ENCODE measurements at places on chromosomes 5 and 9.

DNA sequence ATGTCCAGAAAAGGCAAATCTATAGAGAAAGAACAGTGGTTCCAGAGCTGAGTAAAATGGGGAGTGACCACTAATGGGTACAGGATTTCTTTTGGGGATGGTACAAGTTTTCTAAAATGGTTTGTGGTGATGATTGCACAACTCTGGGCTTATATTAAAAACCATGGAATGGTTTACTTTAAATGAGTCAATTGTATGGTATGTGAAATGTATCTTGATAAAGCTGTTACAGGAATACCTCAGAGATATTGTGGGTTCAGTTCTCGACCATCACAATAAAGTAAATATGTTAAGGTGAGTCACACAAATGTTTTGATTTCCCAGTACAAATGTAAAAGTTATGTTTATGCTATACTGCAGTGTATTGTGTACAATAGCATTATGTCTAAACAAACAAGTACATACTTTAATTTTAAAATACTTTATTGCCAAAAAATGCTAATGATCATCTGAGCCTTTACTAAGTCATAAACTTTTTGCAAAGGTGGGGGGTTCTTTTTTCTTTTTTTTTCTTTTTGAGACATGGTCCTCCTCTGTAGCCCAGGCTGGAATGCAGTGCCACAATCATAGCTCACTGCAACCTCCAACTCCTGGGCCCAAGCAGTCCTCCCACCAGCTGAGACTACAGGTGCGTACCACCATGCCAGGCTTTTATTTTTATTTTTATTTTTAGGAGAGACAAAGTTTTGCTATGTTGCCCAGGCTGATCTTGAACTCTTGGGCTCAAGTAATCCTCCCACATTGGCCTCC is 65.9 kb downstream of the SHOC1 start:
- H3K36me3 ChIP-seq, result no peaks in the 10 kb centered on the region
- H3K27ac ChIP-seq, result no peak overlapping the region
- H3K4me1 ChIP-seq, result no peaks in the 10 kb centered on the region
- no peaks in the 10 kb centered on the region for H3K27me3 ChIP-seq
- no peak overlapping the region for H3K4me3 ChIP-seq
- DNase-seq, result no peak

DNA sequence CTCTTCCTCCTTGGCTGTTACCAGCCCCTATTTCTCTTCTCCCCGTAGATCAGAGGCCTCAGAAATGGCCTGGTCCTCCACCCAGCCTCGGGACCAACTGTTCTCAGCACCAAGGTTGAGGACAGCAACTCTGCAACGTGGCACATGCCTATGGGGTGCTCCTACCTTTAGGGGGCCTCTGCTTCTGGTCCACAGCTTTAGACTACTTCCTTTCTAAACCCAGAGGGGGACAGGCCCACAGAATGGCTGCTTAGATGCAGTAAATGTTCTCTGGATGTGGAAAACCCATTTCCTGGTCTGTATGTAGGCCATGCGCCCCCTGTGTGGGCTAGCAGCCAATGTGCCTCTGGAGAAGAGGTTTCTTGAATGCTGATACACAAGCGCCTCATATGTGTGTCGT is 68.4 kb downstream of the NRG2 start:
- H3K36me3 ChIP-seq, result no peaks in the 10 kb centered on the region
- H3K4me1 ChIP-seq, result no peaks in the 10 kb centered on the region
- no peak overlapping the region for H3K27ac ChIP-seq
- no peak overlapping the region for H3K4me3 ChIP-seq
- DNase-seq, result no peak

- H3K4me3 ChIP-seq, result no peak overlapping the region
- peaks cover 20% of the 10 kb centered on the region for H3K4me1 ChIP-seq
- no peaks in the 10 kb centered on the region for H3K27me3 ChIP-seq
- H3K36me3 ChIP-seq, result no peaks in the 10 kb centered on the region
These were observed 6.5 kb downstream of the ERGIC1 start for GRCh38 chr5:172840432-172841154.

DNA sequence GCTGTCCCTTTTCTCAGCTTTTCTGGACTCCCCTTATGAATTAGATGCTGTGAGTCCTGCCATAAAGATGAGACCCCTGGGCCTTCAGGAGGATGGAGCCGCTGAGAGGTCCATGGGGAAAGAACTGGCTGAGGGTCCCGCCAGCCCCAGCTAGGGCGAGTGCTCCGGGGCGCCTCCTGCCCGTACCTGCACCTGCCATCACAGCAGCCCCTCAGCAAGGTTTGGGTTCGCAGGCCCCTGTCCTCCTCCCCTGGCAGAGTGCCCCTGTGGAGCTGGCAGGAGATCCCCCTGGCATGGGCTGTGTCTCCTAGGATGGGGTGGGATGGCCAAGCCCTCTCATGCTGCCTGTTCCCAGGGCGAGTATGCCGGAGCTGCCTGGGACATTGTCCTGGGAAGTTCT is 64.2 kb downstream of the COL5A1 start:
- no peaks in the 10 kb centered on the region for H3K27me3 ChIP-seq
- no peaks in the 10 kb centered on the region for H3K36me3 ChIP-seq
- no peaks in the 10 kb centered on the region for H3K4me1 ChIP-seq
- H3K27ac ChIP-seq, result no peak overlapping the region
- DNase-seq, result no peak

GRCh38 chr5:53568871-53569270 is 8.4 kb downstream of the NDUFS4 start:
- no peak overlapping the region for H3K4me3 ChIP-seq
- no peak for DNase-seq
- H3K27ac ChIP-seq, result no peak overlapping the region
- peaks cover 3% of the 10 kb centered on the region for H3K36me3 ChIP-seq

DNA sequence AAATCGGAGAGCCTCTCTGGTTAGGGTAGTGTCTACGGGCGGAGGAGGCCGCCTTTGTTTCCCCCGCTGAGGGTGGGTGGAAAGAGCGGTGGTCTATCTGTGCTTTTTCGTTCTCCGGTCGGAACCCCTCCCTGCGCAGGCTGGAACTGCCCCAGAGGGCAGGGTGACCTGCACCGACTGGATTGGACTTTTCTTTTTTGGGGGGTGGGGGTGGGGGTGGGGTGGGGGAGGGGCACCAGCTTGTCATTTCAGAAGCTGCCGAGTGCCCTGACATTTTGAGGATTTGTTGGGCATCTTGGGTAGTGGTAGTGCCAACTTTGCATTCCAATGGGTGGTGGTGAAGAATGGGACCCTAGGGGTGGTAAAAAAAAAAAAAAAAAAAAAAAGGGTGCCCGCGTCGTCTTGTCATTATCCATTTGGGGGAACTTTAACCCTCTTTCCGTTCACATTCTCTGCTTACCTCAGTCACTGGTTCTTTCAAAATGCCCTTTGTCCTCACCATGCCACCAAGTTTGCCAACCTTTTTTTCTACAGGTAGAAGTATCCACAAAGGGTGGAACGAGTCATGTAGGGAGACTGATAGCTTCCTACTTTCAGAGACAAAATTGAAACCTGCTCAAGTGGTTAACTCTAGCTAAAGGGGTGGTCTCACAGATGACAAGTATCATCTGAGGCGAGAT is 1.3 kb downstream of the UBE2R2 start:
- peak overlapping the region; percentile 98 for H3K27ac ChIP-seq
- H3K4me3 ChIP-seq, result peak overlapping the region; percentile 93
- H3K4me1 ChIP-seq, result peaks cover 22% of the 10 kb centered on the region
- no peak for DNase-seq
- no peaks in the 10 kb centered on the region for H3K36me3 ChIP-seq
- H3K27me3 ChIP-seq, result no peaks in the 10 kb centered on the region

- peaks cover 17% of the 10 kb centered on the region for H3K4me1 ChIP-seq
- H3K27me3 ChIP-seq, result no peaks in the 10 kb centered on the region
- no peak for DNase-seq
- no peaks in the 10 kb centered on the region for H3K36me3 ChIP-seq
- H3K4me3 ChIP-seq, result no peak overlapping the region
These were observed 17.1 kb upstream of the IL6ST start for GRCh38 chr5:56011835-56012234.

- no peak for DNase-seq
- H3K36me3 ChIP-seq, result no peaks in the 10 kb centered on the region
- H3K27ac ChIP-seq, result no peak overlapping the region
- H3K4me1 ChIP-seq, result no peaks in the 10 kb centered on the region
- H3K27me3 ChIP-seq, result no peaks in the 10 kb centered on the region
These were observed 91.3 kb upstream of the LRRTM2 start for GRCh38 chr5:138966236-138966985.

- no peaks in the 10 kb centered on the region for H3K27me3 ChIP-seq
- H3K36me3 ChIP-seq, result peaks cover 9% of the 10 kb centered on the region
- no peaks in the 10 kb centered on the region for H3K4me1 ChIP-seq
These were observed 35.7 kb upstream of the TRIM14 start for GRCh38 chr9:98154678-98155077.

- H3K27ac ChIP-seq, result no peak overlapping the region
- H3K4me3 ChIP-seq, result no peak overlapping the region
- H3K27me3 ChIP-seq, result no peaks in the 10 kb centered on the region
These were observed 49.1 kb upstream of the EXOC3 start for GRCh38 chr5:393846-394275.

DNA sequence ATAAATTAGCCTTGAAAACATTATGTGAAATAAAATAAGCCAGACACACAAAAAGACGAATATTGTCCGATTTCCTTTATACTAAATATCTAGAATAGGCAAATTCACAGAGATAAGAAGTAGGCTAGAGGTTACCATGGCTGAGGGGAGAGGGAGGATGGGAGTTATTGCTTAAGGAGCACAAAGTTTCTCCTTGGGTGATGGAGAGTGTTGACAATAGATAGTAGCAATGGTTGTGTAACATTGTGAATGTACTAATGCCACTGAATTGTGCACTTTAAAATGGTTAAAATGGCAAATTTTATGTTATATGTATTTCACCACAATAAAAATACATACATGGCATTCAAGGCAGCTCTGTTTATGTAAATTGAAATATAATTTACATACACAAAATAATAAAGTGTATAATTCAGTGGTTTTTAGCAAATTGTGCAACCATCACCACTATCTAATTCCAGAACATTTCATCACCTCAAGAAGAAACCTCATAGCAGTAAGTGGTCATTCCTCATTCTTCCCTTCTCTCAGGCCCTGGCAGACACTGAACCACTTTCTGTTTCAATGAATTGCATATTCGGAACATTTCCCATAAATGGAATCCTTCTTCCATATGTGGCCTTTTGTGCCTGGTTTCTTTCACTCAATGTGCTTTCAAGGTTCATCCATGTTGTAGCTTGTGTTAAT is 59.2 kb downstream of the NDST1 start:
- H3K4me3 ChIP-seq, result no peak overlapping the region
- no peaks in the 10 kb centered on the region for H3K4me1 ChIP-seq
- DNase-seq, result no peak
- H3K27ac ChIP-seq, result no peak overlapping the region
- H3K36me3 ChIP-seq, result no peaks in the 10 kb centered on the region
- H3K27me3 ChIP-seq, result no peaks in the 10 kb centered on the region

DNA sequence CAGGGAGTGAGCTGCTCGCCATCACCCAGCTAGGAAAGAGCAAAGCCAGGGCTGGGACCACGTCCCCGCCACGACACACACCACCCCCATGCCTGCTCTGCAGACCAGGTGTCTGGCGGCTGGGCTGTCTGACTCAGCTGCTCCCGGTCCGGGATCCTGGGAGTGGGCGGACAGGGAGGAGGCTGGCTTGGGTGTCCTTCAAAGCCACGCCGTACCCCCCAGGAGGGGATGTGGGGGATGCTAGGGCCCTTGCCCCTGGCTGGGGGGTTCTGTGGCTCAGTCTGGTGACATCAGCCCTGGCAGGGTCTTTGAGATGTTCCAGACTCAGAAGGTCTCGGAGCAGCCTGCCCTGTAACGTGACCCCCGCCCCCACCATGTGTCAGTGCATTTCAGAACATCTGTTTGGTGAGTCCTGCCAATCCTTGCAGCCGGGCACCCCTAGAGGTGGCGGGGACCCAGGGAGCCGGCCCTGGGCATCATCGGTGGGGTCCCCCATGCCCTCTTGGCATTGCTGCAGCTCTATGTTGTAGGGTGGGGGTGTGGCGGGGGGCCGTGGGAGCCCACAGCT is 62.3 kb downstream of the HMCN2 start:
- H3K36me3 ChIP-seq, result no peaks in the 10 kb centered on the region
- H3K4me1 ChIP-seq, result no peaks in the 10 kb centered on the region
- no peak overlapping the region for H3K27ac ChIP-seq
- no peak for DNase-seq

- H3K4me1 ChIP-seq, result peaks cover under 1% of the 10 kb centered on the region
- H3K27ac ChIP-seq, result no peak overlapping the region
- H3K4me3 ChIP-seq, result no peak overlapping the region
- no peaks in the 10 kb centered on the region for H3K27me3 ChIP-seq
- no peaks in the 10 kb centered on the region for H3K36me3 ChIP-seq
These were observed 194.9 kb downstream of the PALM2AKAP2 start for GRCh38 chr9:109974918-109975276.

- H3K27me3 ChIP-seq, result no peaks in the 10 kb centered on the region
- H3K36me3 ChIP-seq, result peaks cover 10% of the 10 kb centered on the region
- H3K27ac ChIP-seq, result peak overlapping the region; percentile 54
- no peak for DNase-seq
- peaks cover 41% of the 10 kb centered on the region for H3K4me1 ChIP-seq
These were observed 39.1 kb downstream of the FGD3 start for GRCh38 chr9:92986176-92987119.

- DNase-seq, result no peak
- no peaks in the 10 kb centered on the region for H3K27me3 ChIP-seq
- no peak overlapping the region for H3K27ac ChIP-seq
These were observed 8.9 kb downstream of the RAB24 start for GRCh38 chr5:177294632-177295031.

DNA sequence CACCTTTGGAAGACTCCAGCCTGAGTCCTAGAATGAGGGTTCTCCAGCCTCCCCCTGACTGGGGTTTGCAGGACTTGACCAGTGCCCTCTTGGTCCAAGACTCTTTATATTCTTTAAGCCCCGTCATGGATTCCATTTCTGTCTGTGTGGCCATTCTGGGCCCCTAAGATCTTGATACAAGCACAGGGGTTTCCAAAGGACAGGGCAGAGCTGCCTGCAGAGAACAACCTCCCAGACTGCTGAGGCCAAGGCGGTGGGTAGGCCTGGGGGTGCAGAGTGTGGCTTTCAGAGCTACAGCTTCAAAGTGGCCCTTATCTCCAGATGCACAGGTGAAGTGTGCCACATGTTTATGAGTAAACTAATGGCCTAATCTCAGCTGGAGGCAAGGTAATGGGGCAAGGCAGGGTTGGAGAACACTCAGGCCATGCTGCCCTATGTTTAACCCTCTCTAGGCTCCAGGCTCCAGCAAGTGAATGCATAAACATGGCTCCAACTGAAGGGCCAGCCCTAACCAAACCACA is 32.1 kb downstream of the FOXI1 start:
- no peaks in the 10 kb centered on the region for H3K4me1 ChIP-seq
- DNase-seq, result no peak
- H3K4me3 ChIP-seq, result no peak overlapping the region
- H3K27me3 ChIP-seq, result peaks cover 6% of the 10 kb centered on the region
- H3K27ac ChIP-seq, result no peak overlapping the region

- H3K4me3 ChIP-seq, result no peak overlapping the region
- H3K27ac ChIP-seq, result no peak overlapping the region
- H3K36me3 ChIP-seq, result no peaks in the 10 kb centered on the region
- DNase-seq, result no peak
- H3K4me1 ChIP-seq, result no peaks in the 10 kb centered on the region
These were observed 84.2 kb upstream of the ERCC6L2 start for GRCh38 chr9:95791286-95791685.

Data from effector memory CD4-positive, alpha-beta T cell (primary cell).